Left ventricle myocardium inferior (tissue), 1 donor: ENCODE measurements at places on chromosomes 2 and 18.

GRCh38 chr18:11994336-11994702, 13.0 kb downstream of the IMPA2 start:
- peak overlapping the region; percentile 80 for H3K27ac ChIP-seq
- no peak overlapping the region for H3K4me3 ChIP-seq
- H3K27me3 ChIP-seq = no peaks in the 10 kb centered on the region
- peaks cover 8% of the 10 kb centered on the region for H3K36me3 ChIP-seq
- DNase-seq = peak; percentile 53
- H3K4me1 ChIP-seq = peaks cover 69% of the 10 kb centered on the region

GRCh38 chr2:22901471-22902179, 483.4 kb upstream of the KLHL29 start:
- no peak for DNase-seq
- no peaks in the 10 kb centered on the region for H3K36me3 ChIP-seq
- H3K27me3 ChIP-seq = peaks cover 36% of the 10 kb centered on the region

- H3K27ac ChIP-seq = no peak overlapping the region
- no peak overlapping the region for H3K4me3 ChIP-seq
These were observed 171.3 kb downstream of the ARHGAP15 start for GRCh38 chr2:143300536-143300935.

- H3K36me3 ChIP-seq = peaks cover 6% of the 10 kb centered on the region
- H3K4me1 ChIP-seq = peaks cover 29% of the 10 kb centered on the region
- H3K27ac ChIP-seq = no peak overlapping the region
- no peak for DNase-seq
- no peak overlapping the region for H3K4me3 ChIP-seq
These were observed 58.2 kb downstream of the KIAA1328 start for GRCh38 chr18:36887114-36887513.
